ENCODE measurements at places on chromosomes 5 and 9.

GRCh38 chr5:130400091-130400490 lies 495.8 kb downstream of the CHSY3 start:
- peak; percentile 46 for DNase-seq

- no peak for DNase-seq
Measured at GRCh38 chr5:168802337-168802736, 223.2 kb upstream of the PANK3 start.

GRCh38 chr5:169164481-169164925 lies 136.4 kb downstream of the SLIT3 start:
- peak; percentile 79 for DNase-seq

DNA sequence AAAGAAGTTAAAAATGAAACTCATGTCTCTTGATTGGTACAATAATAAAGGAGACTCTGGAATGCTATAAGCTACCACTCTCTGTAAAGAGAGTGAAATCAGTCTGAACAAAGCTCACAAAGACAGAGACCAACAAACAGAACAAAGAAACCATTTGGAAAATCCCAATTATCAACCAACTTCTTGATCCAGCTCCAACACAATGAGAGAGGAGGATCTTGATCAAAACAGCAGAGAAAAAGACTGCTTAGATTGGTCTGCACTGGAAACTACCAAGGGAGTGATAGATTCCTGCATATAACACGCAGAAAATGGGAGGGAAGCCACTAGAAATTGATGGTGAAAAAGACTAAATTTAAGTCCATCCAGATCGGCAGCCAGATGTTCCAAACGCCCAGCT lies 23.1 kb upstream of the RNF38 start:
- DNase-seq: no peak

GRCh38 chr9:97516111-97516510 lies 14.6 kb downstream of the TMOD1 start:
- DNase-seq: no peak

Measured in EH (cell line).